Mucosa of descending colon (tissue), 3 donors: ENCODE measurements at places on chromosomes 11 and 22. TPM values are rescaled to one million over a fixed set of nuclear protein-coding genes. Genes with fewer than 3 reads are reported as not detected.

GRCh38 chr11:11416917-11417316, 63.9 kb upstream of the CSNK2A3 start:
- no peak for DNase-seq

- no peak for DNase-seq
These were observed 25.3 kb upstream of the PATE1 start for GRCh38 chr11:125720781-125721180.

- DNase-seq, result no peak
These were observed 11.6 kb upstream of the OLFML1 start for GRCh38 chr11:7473717-7474116.

DNA sequence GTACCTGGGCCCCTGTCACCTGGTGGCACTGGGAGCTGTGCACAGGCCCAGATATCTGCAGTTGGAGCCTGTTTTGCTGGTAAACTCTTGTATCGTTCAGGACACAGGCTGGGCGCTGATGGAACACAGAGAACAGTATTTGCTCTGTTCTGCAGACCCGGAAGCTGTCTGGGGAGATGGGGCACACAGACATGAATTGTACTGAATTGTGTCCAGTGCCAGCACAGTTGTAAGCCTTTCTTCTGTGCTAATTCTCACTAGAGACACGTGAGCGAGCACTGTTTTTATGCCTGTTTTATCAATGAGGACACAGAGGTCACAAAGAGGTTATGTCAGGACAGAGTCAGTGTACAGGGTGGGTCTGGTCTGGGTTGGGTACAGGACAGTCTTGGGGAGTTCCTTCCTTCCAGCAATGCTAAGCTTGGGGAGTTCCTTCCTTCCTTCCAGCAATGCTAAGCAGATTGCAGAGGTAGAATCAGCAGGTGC, 24.4 kb upstream of the ACR start:
- DNase-seq, result peak; percentile 7

DNA sequence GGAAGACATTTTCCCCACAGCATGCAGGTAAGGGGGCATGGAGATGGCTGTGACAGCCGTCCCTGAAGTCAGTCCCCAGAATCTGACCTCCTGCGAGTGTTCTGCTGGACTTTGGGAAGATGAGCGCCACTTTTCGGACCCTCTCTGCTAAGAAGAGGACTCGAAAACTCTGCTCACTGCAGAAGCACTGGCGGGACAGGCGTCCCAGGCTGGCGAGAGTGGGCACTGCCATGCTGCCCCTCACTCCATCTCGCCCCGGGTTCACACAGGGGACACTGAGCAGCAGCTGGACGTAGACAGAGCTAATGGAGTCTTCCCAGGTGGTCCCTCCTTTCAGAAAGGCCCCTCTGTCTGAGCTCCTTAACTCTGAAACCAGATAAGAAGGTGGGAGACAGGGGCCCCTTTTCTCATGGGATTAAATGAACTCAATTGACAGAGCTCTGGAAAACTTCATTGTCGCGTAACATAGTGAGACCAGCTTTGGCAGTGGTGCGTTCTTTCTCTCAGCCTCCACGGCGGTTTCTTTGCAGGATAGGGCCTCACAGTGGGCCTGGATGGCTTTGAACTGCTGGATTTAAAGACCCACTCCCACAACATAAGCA, 4.8 kb downstream of the ADAMTS8 start:
- no peak for DNase-seq

GRCh38 chr11:75603791-75604736, 42.0 kb downstream of the SERPINH1 start:
- DNase-seq, result no peak

The KCNJ5 gene
- total RNA-seq, result 3.9 TPM

The MUC6 gene
- total RNA-seq, result not detected
